ENCODE measurements at places on chromosomes 4 and X.

GRCh38 chrX:66164470-66164869 lies 423 bp downstream of the HEPH start:
- no peak for DNase-seq

GRCh38 chr4:140049024-140049848 lies 104.7 kb downstream of the MAML3 start:
- DNase-seq: no peak

DNA sequence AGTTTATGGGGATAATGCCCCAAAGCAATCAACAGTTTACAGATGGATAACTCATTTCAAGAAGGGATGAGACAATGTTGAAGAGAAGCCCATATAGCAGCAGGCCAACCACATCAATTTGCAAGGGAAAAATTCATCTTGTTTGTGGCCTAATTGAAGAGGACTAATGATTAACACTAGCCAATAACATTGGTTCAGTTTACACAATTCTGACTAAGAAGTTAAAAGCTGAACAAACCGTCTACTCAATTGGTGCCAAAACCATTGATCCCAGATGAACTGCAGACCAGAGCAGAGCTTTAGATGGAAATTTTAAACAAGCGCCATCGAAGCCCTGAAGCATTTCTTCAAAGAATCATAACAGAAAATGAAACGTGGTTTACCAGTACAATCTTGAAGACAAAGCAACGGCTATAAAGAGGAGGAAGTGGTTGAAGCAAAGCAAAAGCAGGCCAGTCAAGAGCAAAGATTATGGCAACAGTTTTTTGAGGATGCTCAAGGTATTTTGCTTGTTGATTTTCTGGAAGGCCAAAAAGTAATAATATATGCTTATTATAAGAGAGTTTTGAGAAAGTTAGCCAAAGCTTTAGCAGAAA lies 20.5 kb upstream of the BLTP1 start:
- DNase-seq: no peak

GRCh38 chr4:146333187-146333894 lies 119.0 kb downstream of the REELD1 start:
- no peak for DNase-seq

DNA sequence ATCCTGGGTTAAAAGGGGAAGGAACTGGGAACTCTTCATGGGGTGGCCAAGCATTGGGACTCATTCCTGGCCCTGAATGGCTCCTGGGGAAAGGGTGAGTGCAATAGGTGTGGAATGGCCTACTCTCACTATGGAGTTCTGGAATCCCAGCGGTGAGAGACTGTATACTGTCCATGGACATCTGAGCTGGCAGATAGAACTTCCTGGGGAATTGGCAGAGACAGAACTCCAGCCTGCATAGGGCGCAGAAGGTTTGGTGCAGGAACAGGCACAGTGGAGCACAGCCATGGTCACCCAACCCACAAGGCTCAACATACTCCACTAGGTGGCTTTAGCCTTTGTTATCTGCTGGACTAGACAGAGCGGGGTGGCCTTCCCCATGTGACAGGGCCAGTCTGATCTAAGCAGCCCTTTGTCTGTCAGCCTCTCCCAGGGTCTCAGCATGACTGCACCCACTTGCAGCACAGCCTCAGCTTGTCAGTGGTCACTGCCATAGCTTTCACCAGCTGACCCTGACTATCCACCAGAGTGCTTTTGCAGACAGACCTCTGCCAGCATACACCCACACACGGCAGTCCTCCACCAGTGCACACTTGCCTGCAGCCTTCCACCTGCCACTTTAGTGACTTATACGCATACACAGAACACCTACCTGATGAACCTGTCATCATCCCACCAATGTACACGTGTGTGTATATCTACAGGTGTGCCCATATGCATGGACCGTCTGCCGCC lies 48.4 kb downstream of the TECRL start:
- no peak for DNase-seq

Data from stimulated activated CD8-positive, alpha-beta memory T cell treated with anti-CD3 and anti-CD28 coated beads, Interleukin-2, amount 100 ng/mL, for 48 hours (primary cell).